Activated CD8-positive, alpha-beta memory T cell treated with anti-CD3 and anti-CD28 coated beads for 1 hour (primary cell): ENCODE measurements at places on chromosomes 7 and 10.

GRCh38 chr7:124784879-124785818 lies 19.6 kb upstream of the GPR37 start:
- no peak for DNase-seq

GRCh38 chr10:26242706-26243350 lies 26.3 kb downstream of the GAD2 start:
- DNase-seq: no peak

DNA sequence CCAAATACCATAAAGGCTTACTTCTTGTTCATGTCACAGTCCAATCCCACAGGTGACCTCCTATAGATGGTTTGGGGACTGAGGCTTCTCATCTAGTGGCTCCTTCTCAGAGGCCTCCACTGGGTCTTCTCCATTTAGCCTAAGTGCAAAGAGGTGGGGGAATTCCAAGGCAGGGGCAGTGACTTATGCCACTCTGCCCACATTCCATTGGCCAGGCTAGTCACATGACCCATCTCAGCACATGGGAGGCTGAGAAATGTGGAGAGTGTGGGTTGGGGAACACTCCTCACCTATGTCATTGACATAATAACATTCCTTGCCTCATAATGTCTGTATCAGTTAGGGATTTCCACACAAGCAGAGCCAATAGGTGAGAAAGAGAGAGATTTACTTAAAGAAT lies 104.3 kb upstream of the PLXNA4 start:
- DNase-seq: no peak

- no peak for DNase-seq
Measured at GRCh38 chr7:134907639-134908038, 78.7 kb upstream of the AGBL3 start.

DNA sequence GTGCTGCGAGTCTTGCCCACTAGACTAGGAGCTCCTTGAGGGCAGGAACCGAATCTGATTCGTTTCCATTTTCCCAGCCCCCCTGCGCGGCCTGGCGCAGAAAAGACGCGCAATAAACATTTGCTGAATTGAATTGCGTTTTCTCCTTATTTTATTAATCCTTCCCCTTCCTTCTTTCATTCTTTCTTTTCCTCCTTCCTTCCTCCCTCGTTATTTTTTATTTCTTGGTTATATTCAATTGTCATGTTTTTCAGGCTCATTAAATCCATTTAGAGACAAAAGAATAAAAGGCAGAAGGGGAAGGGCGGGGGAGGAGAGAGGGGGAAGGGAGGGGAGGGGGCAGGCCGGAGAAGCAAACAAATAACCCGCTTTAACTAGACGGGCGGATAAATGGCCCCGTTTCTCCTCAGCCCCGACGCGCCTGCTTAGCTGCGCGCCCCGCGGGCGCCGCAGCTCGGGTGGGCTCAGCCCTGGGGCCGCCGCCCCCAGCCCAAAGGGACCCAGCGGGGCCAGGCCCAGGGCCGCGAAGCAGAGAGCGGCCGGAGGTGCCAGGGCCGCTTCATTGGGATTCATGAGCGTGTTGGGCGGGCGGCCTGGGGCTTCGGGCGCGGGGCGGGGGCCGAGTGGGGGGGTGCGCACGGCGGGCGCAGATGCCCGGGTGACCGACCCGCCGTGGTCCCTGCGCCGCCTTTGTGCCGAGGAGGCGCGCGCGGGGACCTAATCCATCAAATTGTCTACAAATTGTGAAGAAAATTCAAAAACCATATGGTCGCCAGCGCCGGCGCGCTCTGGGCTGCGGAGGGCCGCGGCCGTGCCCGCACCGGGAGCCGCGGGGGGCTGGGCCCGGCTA lies 5.0 kb downstream of the LBX1 start:
- DNase-seq: no peak
